ENCODE measurements at places on chromosomes 5 and 9.

- DNase-seq: no peak
Measured at GRCh38 chr9:80163889-80164288, 592.1 kb downstream of the TLE4 start.

DNA sequence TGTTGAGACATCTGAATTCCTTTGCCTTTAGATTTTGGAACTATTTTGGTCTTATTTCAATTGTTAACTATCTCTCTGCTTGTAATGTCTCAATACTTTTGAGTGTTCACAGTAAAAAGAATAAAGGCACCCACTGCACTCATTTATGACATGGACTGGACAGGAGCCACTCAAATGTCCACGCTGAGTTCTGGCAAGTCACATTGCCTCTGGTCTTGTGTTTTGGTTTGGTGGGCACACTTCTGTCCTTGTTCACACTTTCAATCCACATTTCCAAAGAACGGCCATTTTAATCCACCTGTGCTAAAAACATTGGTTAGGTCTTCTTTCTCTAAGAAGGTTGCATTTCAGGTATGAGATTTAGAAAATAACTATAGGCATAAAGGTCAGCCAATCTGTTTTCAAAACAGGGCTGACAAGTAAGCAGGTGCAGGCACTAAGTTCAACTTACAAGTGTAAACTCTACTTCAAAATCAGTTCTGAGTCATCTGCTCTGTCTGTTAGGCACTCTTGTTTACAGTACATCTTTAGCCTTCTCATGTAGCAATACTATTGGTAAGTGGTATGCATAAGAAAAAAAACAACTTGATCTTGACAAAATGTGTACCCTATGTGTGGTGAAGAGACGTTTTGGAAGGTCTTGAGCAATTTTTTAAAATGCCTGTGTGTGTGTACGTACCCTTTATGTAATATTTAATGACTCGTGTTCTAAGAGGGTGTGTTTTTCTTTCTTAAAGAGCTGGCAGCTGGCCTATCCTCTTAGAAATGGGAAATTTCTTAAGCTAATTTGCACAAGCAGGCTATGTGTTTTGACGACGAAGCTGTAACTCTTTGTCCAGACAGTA, 31.5 kb upstream of the ZFAND5 start:
- DNase-seq: no peak

- DNase-seq: no peak
Measured at GRCh38 chr5:40939753-40940152, 30.5 kb downstream of the C7 start.

GRCh38 chr9:136050266-136050700, 44.8 kb downstream of the NACC2 start:
- no peak for DNase-seq

DNA sequence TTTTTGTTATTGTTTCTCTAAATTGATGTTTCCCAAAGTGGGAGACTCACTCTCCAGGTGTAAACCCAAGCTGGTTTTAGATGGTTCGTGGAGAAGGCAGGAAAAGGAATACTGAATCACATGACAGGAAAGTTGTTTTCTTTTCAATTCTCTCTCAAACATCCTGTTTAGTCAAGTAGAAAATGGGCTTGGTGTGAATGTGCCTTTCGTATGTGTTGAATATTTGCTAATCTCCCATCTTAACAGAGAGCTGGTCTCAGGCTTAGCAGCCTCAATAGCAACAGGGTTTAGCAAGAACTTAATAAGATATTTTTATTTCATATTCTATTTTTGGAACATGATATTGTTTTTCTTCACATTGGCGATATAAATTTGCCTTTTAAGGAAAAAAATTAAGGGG, 119.7 kb downstream of the INSYN2B start:
- no peak for DNase-seq

DNA sequence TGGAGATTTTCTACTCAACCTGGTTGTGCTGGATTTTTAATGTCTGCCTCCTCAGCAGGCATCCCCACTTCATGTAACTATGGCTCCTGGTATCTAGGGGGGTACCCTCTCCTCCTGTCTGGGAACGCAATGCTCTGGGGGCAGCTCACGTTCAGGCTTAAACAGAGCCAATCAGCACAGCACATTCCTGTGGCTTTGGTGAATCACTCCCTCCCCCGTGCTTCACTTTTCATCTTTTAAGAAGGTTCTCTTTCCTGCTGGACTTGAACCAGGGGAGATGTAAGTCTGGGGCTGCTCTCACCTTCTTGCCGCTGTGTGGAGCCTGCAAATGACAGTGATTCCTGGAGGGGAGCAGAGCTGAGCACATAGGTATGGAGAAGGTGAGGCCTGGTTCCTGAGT, 101.2 kb downstream of the MSX2 start:
- no peak for DNase-seq

- DNase-seq: no peak
Measured at GRCh38 chr9:13144166-13144775, 135.2 kb downstream of the MPDZ start.

DNA sequence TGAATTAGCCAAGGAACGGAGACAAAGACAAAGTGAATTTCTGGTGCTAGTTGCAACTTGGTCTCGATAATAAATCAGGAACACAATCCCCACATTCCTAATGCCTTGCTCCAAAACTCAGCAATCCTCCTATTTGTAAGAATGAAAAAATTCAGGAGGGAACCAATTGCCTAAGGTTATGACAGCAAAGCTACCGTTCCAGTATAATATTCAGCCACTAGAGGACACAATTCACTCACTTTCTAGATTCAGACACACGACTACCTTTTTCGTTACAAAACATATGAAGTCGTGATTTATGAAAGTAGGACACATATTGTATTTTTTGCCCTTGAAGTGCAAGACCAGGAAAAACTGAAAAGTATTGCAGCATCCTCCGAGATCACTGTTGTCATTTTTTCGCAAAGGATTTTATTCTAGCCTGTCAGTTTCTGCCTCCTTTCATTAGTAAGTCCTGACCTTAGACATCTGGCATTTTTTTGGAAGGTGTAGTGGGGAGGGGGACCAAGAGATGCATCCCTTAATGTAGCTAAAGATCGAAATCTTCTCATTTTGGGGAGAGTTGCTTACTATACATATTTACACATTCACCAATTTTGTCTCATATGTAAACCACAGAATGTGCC, 133.1 kb downstream of the DOCK8 start:
- DNase-seq: no peak

GRCh38 chr9:6758248-6758497, 400 bp downstream of the KDM4C start:
- DNase-seq: no peak

GRCh38 chr9:122168356-122168755, 8.6 kb downstream of the MORN5 start:
- no peak for DNase-seq

- no peak for DNase-seq
Measured at GRCh38 chr9:95182854-95183563, 134.5 kb downstream of the FANCC start.

DNA sequence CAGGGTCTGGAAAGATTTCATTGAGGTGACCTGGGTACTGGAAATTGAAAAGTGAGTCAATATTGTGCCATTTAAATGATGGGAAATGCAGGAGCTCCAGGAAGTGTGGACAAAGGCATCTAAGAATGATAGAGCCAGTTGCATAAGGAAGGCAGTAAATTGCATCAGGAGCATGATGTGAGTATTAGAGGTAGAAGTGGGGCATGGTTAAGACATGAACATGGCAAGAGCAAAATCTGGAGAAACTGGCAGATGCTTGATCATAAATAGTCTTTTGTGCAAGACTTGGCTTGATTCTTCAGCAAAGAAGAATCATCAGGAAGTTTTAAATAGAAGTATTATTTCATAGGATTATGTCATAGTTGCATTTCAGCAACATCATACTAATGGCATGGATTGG, 157.4 kb upstream of the PUM3 start:
- DNase-seq: no peak
